Activated CD8-positive, alpha-beta memory T cell treated with anti-CD3 and anti-CD28 coated beads, Interleukin-2, amount 10 ng/mL, durations not matched to agents 7 days and 5 days (primary cell): ENCODE measurements at places on chromosomes 12 and 14. TPM values are rescaled to one million over a fixed set of nuclear protein-coding genes. Genes with fewer than 3 reads are reported as not detected.
A peak's percentile ranks its signal among the peaks of the same experiment; 100 is the strongest.

Gene FOXN4
- not detected for total RNA-seq

DNA sequence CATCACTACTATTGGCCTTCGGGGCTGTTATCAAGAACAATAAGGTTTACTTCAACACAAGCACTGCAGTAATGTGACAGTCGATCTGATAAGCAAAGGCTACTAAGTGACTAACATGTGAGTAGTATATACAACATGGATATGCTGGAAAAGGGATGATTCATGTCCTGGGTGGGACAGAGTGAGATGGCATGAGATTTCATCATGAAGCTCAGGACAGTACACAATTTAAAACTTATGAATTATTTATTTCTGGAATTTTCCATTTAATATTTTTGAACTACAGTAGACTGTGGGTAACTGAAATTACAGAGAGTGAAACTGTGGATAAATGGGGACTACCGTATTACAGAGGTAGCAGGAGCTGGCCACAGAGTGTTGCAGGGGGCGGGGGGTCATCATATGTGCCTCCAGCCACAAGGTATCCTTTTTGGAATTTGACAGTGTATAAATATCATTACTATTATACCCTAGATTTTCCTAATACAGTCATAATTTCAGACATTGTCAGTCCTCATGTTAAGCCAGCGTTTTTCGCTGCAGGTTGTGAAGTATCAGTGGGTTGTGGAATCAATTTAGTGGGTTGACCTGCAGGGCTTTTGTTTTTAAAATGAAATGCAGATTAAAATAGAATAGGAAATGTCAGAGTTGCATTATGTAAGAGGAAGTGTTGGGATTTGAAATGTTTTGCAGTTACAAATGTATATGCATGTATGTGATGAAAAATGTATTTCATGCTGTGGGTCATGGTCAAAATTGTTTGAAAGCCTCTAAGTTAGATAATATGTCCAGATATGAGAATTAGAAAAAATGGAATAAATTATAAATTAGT is 148.0 kb upstream of the NUDT4 start:
- DNase-seq = no peak

- peak; percentile 79 for DNase-seq
Measured at GRCh38 chr14:21846227-21846885, 172.7 kb upstream of the OR4E1 start.

GRCh38 chr14:28709571-28710305 is 56.8 kb upstream of the FOXG1 start:
- DNase-seq = no peak

- DNase-seq = no peak
Measured at GRCh38 chr14:53354336-53354735, 201.2 kb upstream of the DDHD1 start.

GRCh38 chr12:64633940-64634337 is 23.6 kb downstream of the RASSF3 start:
- no peak for DNase-seq

- no peak for DNase-seq
Measured at GRCh38 chr14:75322746-75323145, 44.1 kb downstream of the FOS start.
